Thoracic aorta (tissue), 2 donors: ENCODE measurements at places on chromosomes 6 and 20.

DNA sequence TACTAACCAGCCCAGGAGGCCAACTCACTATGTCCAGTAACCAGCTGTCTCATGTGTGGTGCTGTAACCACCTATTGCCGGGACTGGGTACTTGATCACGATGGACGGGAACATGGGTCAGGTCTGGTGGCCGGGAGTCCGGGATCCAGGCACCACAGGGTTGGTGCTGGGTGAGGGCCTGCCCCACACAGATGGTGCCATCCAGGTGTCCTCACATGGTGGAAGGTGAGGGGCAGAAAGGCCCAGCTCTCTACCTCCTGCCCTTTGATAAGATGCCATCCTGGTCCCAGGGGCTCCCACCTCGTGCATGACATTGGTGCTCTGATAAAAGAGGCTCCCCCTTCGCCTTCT lies 116.3 kb downstream of the TAF4 start:
- no peak for DNase-seq

- DNase-seq, result no peak
These were observed 115.2 kb upstream of the RNF24 start for GRCh38 chr20:4130404-4131189.

- DNase-seq, result no peak
These were observed 70.0 kb downstream of the GFOD1 start for GRCh38 chr6:13417431-13417830.

GRCh38 chr20:54132612-54133433 lies 41.0 kb downstream of the CYP24A1 start:
- no peak for DNase-seq

GRCh38 chr6:5205035-5205507 lies 55.7 kb downstream of the LYRM4 start:
- no peak for DNase-seq
